ENCODE measurements at places on chromosomes 13 and 19.

GRCh38 chr13:106376401-106377112, 158.9 kb downstream of the EFNB2 start:
- DNase-seq: no peak

- DNase-seq: no peak
Observed at GRCh38 chr13:19156013-19156825, 25.4 kb downstream of the TUBA3C start.

DNA sequence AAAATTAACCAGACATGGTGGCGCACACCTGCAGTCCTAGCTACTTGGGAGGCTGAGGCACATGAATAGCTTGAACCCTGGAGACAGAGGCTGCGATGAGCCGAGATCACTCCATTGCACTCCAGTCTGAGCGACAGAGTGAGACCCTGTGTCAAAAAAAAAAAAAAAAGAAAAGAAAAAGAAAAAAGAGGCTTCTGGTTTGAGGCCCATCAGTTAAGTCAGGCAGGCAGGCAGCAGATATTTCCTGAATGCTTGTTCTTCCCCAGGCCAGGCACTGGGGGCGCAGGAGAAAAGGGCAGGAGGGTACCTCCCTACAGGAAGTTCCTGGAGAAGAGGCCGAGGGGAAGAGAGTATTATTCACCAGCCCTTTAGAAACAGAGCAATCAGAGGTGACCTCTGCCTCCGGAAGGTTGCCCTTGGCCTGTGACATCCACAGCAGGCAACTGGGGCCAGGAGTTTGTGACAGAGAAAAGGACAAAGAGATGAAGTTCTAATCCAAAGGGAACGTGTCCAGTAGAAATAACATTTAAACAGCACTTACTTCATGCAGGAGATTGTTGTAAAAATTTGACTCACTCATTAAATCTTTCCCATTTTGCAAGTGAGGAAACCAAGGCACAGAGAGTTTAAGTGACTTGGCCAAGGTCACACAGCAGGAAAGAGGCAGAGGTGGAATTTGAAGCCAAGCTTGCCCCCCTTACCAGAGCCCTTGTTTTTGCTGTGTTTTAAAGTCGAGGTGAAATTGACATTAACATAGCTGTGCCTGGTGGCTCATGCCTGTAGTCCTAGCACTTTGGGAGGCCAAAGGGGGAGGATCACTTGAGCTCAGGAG, 4.3 kb upstream of the RLN3 start:
- no peak for DNase-seq

DNA sequence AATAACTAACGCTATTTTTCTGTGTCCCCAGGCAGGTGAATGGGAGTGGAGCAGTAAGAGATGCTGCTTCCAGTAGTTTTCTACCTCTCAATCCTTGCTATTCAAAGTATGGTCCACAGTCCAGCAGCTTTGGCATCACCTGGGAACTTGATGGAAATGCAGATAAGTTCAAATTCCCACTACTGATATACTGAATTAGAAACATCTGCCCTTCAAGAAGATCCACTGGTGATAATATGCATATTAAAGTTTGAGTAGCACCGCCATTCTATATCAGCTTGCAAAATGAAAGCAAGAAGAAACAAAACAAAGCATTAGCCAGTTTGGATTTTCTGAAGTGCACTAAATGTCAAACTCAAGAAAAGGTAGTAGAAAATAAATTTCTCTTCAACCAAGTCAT, 906.2 kb upstream of the PCDH20 start:
- DNase-seq: no peak

- DNase-seq: no peak
Observed at GRCh38 chr19:21434516-21434915, 37.6 kb downstream of the ZNF493 start.

DNA sequence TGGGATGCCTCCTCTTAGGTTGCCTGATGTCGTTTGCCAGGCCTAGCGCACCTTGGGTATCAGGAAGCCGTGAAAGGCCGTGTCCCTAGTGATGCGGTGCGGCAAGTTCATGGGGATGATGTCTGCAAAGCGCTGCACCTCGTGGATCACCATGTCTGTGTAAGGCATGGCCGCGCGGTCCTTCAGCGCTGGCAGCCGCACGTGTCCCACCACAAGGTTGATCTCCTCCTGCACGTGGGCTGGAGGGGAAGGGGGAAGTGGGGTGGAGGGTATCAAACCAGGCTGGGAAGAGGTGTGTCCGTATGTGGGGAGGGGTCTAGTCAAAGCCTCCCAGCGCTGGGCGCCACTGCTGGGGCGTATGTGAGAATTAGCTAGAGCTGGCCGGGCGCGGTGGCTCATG, 23.2 kb downstream of the EGLN2 start:
- no peak for DNase-seq

- no peak for DNase-seq
Observed at GRCh38 chr13:41859565-41859964, 101.3 kb downstream of the VWA8 start.

- DNase-seq: no peak
Observed at GRCh38 chr19:38532939-38533338, 84.8 kb downstream of the MAP4K1 start.

DNA sequence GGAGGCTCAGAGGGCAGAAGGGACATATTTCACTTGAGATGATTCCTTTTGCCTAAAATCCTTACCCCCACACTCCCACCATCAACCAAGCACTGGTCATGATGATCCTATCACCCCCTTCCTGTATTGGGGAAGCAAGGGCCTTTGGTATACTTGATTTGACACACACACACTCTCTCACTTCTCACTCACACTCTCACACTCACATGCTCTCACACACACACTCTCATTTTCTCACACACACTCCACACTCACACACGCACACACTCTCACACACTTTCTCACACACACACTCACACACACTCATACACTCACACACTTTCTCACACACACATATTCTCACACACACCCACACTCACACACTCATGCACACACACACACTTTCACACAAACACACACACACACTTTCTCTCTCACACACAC, 8.6 kb downstream of the RGCC start:
- no peak for DNase-seq

GRCh38 chr19:54317108-54317964, 4.4 kb upstream of the LILRA5 start:
- DNase-seq: no peak

- no peak for DNase-seq
Observed at GRCh38 chr13:91174886-91175501, 172.5 kb upstream of the MIR17HG start.

DNA sequence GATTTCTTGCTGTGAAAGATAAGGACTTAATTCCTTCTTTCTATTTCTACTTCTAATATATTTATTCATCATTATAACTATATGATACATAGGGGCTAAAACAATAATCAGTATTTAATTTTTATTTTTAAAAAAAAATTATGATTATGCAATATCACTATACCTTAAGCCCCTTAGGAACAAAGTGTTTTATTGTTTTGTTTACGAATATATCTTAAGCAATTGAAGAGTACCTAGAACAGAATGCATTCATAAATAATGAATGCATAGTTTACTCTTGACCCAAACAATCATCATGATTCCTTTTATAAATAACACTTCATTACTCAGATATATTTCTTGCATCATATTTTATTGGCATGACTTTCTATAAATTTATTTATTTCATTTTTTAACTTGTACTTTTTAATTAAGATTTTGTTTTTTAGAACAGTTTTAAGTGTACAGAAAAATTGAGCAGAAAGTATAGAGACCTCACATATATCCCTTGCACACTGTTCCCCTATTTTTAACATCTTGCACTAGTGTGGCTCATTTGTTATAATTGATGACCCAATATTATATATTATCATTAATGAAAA, 339.9 kb upstream of the SPRY2 start:
- DNase-seq: no peak

DNA sequence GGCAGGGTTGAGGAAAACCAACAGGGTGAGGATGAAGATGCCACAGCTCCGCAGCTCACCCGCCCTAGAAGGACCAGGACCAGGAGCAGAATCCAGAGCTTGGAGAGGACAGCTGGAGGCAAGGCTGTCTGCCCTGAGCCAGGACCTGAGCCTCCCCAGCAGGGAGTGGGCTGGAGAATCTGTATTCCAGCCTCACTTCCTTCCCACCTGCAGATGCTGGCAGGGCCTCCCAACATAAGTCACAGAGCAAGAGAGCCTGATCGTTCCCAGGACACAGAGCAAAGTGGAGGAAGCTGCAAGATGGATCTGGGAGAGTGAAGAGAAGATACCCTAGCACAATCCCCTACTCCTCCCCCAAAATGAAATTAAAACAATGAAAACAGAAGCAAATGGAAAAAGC, 61.7 kb upstream of the WASF3 start:
- no peak for DNase-seq

DNA sequence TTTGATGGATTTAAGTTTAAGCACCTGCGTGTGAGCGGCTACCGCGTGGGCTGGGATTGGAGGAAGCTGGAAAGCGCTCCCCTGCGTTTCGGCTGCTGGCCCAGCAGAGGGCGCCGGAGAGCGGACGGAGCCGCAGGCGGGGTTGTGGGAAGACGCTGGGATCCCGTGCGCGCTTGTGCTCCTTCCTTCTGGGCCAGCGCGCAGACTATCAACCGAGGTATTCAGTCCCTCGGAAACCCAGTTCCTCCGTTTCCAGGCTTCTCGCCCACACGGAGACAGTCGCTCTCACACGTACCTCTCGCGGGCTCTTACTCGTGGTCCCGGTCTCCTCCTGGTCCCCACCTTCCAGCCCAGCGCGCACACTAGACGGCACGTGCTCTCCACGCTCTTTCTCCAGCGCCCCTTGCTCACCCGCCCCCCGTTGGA, 28.8 kb downstream of the EPN1 start:
- peak; percentile 26 for DNase-seq

DNA sequence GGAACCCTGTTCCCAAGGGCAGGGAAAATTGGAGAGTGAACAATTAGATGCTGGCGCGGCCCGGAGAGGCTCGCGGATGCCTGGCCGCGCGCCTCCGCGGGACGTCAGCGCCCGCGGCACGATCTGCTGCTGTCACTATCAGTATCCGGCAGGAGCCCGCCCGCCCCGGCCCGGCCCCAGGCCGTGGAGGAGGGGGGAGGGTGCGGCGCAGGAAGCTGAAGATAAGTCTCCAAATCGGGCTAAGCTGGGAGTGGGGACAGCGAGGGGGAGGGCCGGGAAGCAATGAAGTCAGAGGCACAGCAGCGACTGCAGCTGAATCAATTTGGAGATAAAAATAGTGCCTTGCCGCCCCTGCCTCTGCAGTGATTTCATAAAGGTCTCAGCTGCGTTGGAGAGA, 441.5 kb upstream of the KLF12 start:
- DNase-seq: peak; percentile 29

- DNase-seq: no peak
Observed at GRCh38 chr13:65378943-65379519, 1851.1 kb downstream of the PCDH9 start.

- DNase-seq: no peak
Observed at GRCh38 chr13:26486550-26486949, 70.9 kb upstream of the WASF3 start.

- no peak for DNase-seq
Observed at GRCh38 chr13:46648166-46648607, 95.2 kb downstream of the LRCH1 start.

DNA sequence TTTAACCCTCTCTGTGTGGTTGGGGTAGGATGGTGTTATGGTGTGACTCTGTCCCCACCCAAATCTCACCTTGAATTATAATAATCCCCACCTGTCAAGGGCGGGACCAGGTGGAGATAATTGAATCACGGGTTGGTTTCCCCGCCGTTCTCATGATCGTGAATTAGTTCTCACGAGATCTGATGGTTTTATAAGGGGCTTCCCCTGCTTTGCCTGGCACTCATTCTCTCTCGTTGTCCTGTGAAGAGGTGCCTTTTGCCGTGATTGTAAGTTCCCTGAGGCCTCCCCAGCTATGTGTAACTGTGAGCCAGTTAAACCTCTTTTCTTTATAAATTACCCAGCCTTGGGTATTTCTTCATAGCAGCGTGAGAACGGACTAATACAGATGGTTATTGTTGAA, 68.8 kb downstream of the ARHGEF7 start:
- DNase-seq: no peak

DNA sequence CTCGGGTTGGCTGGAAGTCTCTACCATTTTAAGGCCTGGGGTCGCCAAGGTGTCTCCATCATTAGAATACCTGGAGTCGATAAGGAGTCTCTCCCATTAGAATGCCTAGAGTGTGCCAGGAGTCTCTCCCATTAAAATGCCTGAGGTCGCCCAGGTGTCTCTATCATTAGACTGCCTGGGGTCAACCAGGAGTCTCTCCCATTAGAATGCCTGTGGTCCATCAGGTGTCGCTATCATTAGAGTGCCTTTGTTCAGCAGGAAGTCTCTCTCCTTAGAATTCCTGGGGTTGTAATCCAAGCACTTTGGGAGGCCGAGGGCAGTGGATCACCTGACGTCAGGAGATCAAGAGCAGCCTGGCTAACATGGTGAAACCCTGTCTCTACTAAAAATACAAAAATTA, 1533.0 kb downstream of the UQCRFS1 start:
- DNase-seq: no peak

DNA sequence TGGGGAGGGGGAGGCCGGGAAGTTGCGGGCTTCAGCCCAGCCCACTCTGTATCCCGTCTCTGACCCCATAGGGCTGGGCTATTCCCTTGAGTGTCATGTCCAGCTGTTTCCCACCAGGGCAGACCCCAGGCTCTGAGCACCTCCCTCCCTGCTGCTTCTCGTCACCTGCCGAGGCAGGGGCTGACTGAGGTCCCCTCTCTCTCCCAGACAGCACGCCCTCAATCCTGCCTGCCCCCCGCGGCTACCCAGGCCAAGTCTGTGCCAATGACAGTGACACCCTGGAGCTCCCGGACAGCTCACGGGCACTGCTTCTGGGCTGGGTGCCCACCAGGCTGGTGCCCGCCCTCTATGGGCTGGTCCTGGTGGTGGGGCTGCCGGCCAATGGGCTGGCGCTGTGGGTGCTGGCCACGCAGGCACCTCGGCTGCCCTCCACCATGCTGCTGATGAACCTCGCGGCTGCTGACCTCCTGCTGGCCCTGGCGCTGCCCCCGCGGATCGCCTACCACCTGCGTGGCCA, 625 bp downstream of the F2RL3 start:
- no peak for DNase-seq

DNA sequence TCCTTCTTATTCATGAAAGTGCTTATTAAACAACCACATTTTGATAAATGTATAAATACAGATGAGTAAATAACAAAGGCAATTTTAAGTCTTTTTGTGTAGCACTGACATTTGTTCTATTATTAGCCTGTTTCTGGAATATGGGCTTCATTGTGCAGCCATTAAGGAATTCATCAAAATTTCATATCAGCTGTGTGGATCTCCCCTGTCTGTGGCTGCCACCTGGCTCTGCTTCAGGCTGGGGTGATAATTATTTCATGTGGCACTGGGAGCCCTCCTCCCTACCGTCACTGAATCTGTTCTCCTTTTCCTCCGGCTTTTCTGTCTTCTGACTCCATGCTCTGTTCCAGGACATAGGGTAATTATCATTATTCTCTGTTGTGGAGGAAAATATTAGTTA, 57.1 kb downstream of the LMO7 start:
- no peak for DNase-seq

All from activated naive CD4-positive, alpha-beta T cell (primary cell).